ENCODE measurements at places on chromosomes 7 and 10.

GRCh38 chr7:87187120-87187519, 32.4 kb downstream of the TMEM243 start:
- no peak for DNase-seq

DNA sequence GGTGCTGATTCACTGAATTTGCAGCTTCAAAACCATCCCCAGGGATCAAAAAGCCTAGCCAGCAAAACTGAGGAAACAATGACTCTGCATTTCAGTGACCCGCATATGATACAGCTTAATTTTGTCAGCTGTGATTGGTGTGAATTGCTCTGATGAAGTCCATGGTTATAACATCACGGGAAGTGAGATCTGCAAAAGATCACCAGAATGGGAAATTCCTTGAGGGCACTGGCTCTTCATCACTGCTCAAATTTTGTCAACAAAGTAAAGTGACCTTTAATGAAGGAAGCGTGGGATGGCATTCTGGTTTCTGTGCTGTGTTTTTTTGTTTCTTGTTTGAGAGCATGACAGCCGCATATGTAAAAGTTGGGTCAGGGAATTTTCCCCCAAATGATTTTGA, 745.9 kb downstream of the GATA3 start:
- no peak for DNase-seq

- DNase-seq, result no peak
Measured at GRCh38 chr7:1678081-1678543, 8.0 kb downstream of the ELFN1 start.

GRCh38 chr7:19752020-19752419, 21.4 kb downstream of the TMEM196 start:
- no peak for DNase-seq

DNA sequence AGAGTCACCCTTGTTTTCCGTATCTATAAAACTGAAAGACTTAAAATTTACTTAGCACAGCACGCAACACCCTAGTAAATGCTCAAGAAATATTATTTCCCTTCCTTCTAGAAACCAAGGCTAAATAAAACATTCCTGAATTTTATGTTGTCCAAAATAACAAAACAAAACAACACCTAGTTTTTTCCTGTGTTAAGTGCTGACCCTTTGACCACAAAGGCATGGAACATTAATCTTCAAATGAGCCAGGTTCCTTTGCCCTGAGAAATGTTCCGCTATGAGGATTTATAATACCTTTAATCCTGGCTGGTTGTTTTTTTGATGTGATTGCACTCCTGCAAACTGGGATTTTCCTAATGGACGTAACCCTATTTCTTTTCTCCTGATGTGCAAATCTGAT, 29.0 kb upstream of the DGKI start:
- DNase-seq, result no peak

DNA sequence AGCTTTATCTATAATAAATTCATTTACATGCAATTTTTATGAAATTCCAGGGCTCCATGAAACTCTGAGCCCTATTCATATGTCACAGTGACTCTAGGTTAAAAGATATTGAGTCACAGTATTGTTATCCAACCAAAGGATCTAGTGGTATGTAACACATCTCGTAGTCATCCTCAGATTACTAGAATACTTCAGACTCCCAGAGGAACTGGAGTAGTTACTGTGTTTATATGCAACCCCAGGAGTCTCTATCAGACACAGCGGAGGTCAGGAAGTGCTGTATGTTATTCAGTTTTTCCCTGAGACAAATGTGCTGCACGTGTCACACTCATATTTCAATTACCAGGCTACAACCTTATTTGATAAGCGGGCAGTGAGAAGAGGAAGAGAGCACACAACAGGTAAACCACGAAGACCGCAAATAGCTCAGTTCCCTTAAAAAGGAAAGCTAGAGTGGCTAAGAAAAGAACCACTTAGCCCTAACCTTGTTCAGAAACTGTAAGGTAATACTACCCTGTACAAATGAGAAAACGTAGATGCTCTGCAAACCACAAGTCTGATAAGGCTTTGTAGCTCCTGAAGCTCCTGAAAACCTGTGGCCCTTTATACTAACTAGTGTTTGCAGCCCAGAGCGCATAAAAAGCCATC, 114.0 kb upstream of the CNTNAP2 start:
- DNase-seq, result peak; percentile 2

DNA sequence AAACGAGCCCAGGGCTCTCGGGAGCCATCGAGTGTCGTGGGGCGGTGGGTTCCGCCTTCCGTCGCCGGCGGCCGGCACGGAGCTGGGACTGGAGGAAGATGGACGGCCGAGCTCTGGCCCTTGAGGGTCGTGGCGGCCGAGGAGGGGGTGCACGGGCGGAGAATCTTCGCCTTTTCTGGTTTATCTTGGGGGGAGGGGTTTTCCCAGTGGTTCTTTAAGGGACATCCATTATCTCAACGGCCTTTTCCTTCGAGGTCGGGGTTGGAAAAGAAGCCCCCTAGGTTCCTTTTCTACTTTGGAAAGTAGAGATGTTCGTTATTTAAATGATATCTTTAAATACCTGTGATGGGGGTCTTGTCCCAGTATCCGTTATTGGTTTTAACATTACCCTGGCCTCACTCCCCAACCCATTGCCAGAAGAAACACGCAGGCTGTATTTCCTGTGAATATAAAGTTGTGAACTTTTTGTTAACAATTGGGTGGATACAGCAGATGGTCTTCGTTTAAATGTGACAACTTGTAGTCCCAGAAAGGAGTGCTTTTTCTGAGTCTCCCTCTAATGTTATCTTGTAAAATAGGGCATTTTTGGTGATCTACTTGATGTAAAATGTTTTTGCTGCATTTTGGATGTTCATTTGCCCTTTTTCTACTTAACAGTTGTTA, 765 bp downstream of the CCAR1 start:
- peak; percentile 40 for DNase-seq

GRCh38 chr7:135275971-135276580, 42.4 kb downstream of the STRA8 start:
- DNase-seq, result no peak

DNA sequence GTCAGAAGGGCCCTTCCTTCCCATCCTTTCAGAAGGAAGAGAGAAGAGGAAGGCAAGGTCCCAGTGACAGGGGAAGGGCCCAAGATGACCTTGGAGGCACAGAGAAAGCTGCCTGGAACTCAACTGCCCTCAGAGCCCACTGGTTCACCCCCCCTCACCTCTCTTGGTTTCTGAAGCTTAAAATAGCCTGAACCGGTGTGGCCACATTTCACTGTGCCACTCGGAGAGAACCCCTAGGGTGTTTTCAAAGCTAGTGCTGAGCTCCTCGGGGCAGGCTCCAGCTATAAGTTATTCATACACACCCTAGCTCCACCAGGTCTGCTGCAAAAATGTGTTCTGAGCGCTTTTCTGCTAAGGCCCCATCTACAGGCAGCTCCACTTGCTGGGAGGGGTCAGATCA, 60.9 kb upstream of the ADRB1 start:
- no peak for DNase-seq

Data from hematopoietic multipotent progenitor cell treated with erythropoietin and hydrocortisone succinate and interleukin-3 and kit ligand, for 4 days (in vitro differentiated cells).